HT1080 (cell line): ENCODE measurements at places on chromosomes 13 and 19.
A peak's percentile ranks its signal among the peaks of the same experiment; 100 is the strongest.

GRCh38 chr19:37969695-37970094, 62.7 kb downstream of the SIPA1L3 start:
- DNase-seq, result no peak

DNA sequence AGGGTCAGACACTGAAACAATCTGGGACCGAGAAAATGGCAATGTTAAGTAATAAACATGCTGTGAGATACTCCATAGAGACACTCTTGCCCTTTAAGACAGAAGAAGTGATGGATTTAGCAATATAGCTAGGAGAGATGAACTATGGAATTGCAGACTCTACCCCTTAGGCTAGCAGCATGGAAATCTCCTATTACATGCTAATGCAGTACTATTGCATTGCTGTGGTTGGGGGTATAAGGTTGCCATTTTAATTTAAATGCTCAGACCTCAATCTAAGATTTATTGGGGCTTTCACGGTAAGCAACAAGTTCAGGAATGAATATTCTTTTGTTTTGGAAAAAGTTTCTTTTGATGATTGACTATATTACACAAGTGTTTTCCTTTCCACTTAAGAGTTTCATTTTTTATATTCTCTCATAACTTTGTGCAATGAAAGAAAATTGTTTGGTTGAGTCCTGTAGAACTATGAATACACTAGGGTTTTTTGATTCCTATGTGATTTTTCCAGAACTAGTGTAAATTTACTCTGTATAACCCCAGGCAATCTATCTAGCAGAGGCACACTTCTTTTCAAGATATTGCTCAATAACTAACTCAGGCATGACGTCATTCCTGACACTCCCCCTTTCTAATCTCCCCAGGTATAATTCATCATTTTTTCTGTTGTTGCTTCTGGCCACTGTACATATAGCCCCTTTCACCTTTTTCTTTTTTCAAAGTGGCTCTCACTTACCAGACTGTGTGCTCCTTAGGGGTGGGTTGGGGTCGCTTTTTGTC, 394.7 kb upstream of the KLF12 start:
- no peak for DNase-seq

- DNase-seq, result no peak
These were observed 195.8 kb upstream of the KLF12 start for GRCh38 chr13:74329962-74330361.

DNA sequence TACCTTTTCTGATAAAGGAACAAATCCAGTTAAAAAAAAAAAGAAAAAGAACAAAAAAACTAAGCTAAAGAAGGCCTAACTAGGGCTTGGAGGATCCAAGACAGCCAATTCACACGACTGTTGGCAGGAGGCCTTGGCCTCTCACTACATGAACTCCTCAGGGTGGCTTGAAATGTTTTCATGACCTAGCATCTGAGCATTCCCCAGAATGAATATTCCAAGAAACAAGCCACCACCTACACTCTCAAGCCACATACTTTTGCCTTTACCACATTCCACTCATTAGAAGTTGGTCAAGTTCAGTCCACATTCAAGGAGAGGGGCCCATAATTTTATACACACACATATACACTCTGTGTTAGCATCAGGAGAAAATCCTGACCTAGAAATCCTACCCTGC, 97.6 kb upstream of the SIAH3 start:
- DNase-seq, result no peak

- DNase-seq, result peak; percentile 43
These were observed 39.2 kb upstream of the CYP2A7 start for GRCh38 chr19:40921005-40921897.

DNA sequence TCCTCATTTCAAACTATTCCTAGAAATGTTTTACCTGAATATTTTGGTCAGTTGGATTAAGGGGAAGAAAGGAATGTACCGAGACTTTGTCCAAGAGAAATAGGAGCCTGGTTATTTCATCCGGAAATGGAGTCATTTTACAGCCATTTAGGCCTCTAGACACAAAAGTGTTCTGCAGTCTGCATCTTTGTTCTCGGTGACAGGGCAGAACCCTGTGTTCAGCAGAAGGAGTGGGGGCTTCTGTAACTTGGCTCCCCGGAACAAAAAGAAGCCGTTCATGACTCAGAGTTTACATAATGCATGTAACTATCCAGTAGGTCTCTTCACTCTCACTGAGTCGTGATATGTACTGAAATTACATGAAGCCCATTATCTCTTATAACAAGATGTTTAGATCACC, 21.6 kb upstream of the FNDC3A start:
- peak; percentile 74 for DNase-seq

DNA sequence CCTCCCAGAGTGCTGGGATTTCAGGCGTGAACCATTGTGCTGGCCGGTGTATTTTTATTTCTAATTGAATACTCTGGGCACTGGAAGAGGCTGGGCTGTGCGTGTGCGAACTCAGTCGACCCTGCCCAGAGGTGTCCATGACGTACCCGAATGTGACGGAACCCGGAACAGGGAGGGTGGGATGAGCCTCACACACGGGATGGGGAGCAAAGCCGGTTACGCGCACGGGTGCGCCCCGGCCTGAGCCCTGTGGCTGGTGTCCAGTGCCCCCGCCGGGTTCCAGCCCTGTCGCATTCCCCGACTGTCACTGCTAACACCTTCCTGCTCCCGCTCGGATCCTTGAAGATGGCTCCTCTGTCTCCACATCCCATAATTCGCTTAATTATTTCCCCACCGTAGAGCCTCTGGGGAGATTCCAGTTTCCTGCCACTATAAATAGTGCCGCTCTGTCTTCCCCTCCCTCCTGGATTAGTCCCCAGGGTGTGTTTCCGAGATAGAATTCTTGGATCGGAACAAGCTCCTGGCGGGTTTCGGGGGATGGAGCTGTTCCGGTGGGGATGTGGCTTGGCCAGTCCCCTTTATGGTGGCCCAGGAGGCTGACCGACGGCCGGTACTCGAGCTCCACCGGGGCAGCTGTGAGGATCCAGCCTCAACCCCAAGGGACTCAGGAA, 22.0 kb downstream of the SBNO2 start:
- no peak for DNase-seq

- no peak for DNase-seq
These were observed 185.8 kb upstream of the TSHZ3 start for GRCh38 chr19:31534786-31535657.

- DNase-seq, result peak; percentile 99
These were observed 6.6 kb upstream of the BCL3 start for GRCh38 chr19:44741841-44742329.

DNA sequence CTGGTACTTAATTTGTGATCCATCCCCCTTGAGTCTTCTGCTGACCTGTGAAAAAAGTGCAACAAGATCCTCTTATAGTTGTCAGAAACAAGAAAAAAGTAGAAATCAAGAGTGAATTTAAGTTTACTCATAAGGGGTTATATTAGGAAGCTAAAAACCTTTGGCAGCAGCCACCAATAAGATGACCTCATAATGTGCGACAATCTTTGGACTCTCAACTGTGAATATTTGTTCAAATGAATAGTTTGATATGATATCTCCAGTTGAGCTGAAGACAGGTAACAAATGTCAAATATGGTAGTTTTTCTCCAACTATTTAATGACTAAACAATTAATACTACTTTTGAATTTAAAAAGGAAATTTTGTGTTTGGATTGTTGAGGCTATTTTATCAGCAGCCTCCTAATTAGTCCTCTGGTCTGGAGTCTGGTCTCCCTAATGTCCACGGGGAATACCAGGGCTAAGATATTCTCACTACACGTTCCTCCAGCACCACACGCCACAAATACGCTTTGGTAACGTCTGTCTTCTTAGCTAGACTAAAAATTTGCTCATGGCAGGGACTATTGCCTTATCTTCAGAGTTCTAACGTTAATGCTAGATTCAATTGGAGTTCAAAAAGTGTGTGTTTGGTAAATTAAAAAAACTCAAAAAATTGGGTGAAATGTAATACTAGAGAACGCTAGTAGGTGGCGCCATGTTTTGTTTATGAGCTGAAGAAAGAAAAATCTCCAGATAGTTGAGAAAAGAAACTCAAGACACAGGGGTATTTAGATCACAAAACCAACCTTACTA, 51.0 kb upstream of the PDX1 start:
- no peak for DNase-seq

DNA sequence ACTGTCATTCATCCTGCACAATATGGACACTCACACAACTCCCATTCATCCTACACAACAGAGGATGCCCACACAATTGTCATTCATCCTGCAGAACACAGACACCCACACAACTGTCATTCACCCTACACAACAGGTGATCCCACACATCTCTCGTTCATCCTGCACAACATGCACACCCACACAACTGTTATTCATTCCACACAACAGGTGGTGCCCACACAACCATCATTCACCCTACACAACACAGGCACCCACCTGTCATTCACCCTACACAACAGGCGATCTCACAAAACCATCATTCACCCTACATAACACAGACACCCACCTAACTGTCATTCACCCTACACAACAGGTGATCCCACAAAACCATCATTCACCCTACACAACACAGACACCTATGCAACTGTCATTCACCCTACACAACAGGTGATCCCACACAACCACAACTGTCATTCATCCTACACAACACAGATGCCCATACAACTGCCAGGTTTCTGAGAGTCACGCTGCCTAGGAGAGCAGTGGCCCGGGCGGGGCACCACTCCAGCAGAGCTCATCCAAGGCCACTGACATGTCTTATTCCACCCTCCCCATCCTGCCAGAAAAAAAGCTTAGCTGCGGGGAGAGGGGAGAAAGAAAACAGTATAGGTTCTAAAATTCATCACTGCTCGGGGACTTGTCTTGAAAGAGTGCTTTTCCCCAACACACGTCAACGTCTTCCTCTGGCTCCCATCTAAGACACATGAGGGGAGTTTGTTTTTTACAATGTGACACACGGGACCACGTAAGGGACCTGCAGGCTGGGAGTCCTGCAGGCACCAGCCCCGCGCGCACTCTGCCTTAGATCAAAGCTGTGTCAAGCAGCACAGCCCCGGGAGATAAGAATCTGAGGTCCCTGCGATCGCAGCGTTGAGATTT, 44.0 kb downstream of the KLF2 start:
- DNase-seq, result no peak

GRCh38 chr19:53883231-53883661, 1.2 kb downstream of the PRKCG start:
- no peak for DNase-seq

DNA sequence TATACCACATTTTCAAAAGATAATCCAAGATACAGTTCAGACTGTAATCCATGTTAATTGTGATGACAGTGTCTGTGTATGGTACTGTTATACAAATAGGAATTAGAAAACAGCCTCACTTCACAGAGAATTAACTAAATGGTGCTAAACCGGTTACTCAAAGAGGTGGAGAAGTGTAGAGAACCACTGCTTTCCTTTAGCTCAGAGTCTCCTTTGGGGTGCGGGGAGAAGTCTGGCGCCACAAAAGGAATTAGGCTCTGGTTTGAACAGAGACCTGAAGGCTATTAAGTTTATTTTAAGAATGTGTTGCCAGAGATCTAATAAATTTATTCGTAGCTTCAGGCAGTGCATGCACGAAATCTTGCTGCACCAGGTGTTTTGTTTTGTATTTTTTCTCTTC, 65.8 kb downstream of the FREM2 start:
- DNase-seq, result no peak

DNA sequence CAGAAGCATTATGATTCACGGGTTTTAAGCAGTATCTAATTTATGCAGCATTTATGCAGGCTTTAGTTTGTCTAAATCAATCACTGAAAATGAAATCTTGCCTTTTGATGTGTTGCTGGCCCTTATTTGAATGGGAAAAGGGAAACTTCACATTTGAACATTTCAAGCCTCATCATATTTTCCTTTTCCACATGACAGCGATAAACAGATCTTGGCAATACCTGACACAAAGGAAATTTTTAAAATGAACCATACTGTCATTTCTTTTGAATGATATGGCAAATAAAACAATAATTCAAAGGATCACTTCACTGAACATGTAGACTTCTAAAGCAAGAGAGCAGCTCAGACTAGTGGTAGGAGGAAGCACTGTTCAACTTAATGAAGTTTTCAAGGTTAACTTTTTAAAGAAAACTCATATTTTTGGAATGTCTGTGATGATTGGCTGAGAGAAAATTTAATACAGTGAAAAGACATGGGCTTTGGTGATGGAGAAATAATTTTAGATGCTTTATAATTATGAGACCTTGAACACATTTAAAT, 198.1 kb downstream of the OXGR1 start:
- DNase-seq, result no peak

DNA sequence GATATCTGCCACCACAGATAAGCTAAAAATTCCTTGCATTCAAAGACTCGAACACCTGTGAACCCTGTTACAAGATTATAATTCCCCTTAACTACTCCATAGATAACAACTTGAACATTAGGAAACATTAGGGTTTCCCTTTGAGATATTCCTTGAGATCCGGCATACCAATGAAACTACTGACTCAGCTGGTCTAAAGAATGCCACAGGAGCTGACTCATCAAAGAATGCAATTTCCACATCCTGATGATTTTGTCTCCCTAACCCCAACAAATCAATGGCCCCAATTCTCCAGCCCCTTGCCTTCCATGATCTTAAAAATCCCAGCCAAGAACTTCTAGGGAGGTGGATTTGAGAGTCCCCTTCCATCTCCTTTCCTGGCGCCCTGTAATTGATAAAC, 35.6 kb upstream of the ZNF599 start:
- peak; percentile 84 for DNase-seq

GRCh38 chr19:52638601-52639000, 446 bp upstream of the ZNF83 start:
- no peak for DNase-seq

DNA sequence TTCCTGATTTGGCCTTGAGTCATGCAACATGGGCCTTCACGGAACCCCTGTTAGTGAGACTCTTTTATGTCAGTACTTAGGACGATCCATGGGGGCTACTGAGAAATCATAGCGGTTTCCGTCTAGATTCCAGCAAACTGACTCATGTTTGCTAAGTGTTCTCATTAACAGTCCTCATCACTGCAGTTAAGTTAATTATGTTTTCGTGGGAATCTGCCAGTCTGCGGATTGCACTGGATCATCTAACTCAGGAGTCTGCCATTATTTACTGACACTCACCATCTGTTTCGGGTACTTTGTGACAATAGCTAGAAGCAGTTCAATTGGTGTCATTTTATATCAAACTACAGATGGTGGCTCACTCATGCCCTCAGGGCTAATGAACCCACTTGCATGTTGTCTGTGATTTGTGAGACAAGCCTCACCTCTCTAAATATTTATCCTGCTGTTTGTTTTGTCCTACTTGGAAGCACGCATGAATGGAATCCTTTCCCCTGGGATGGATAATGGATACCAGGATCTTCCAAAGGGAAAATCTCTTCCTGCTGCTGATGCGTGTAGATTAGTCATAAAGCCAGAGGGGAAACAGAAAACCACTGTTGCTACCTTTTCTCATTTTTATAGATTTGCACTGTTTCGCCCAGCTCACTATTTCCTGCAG, 61.8 kb downstream of the RAB20 start:
- peak; percentile 90 for DNase-seq

- DNase-seq, result no peak
These were observed 112.1 kb downstream of the LACC1 start for GRCh38 chr13:43991773-43992201.

DNA sequence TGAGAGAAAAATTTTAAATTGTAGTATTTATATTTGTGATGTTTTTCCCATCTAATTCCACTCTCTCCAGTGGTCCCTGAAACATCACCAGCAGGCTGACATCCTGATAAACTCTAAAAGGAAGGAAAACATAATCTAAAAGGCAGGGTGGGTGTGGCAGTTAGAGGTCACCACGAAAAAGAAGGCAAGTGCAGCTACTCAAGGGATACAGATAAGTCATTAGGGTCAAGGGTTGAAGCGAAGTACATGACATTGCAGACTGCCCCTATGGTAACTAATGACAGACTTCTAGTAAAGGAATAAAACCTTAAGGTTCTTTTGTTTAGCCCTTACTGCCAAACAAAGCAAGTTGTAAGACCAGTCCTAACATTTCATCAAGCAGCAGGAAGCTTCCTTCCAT, 6.0 kb upstream of the NEK3 start:
- no peak for DNase-seq
